ENCODE measurements at places on chromosomes 1 and 21. TPM values are rescaled to one million over a fixed set of nuclear protein-coding genes. Genes with fewer than 3 reads are reported as not detected.

TRABD2B gene
- total RNA-seq, result 3.8 TPM

DNA sequence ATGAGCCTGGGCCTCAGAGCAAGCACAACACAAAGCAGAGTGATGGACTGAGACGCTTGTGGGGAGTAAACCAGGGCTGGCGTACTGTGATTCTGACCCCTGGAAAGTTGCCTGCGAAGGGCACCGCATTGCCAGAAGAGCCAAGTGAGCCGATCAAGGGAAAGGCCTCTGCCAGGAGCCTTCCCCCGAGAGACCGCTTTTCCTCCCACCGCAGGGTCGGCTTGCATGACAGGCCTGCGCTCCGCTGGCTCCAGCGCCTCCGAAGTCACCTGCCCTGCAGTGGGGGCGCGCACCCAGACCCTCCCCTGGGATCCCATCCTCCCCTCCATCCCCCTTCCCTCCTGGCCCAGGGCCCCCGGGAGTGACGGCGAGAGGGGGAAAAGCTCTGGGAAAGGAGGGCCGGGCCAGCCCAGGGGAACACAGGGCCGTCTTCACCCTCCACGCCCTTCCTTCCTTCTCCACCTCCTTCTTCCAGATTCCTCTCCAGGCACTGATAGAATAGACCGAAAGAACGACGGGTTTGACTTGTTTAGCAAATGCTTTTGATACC lies 165.0 kb downstream of the TRIM33 start:
- no peak for DNase-seq

GRCh38 chr1:63063367-63063766 lies 259.0 kb upstream of the FOXD3 start:
- DNase-seq, result no peak

GRCh38 chr1:6109688-6110087 lies 64.0 kb downstream of the KCNAB2 start:
- DNase-seq, result no peak

GRCh38 chr1:206094024-206094423 lies 23.2 kb downstream of the AVPR1B start:
- DNase-seq, result no peak

KRTAP21-2 gene
- not detected for total RNA-seq

GRCh38 chr1:226653311-226653921 lies 85.7 kb downstream of the ITPKB start:
- DNase-seq, result no peak

NUF2 gene
- 1.6 TPM for total RNA-seq

DNA sequence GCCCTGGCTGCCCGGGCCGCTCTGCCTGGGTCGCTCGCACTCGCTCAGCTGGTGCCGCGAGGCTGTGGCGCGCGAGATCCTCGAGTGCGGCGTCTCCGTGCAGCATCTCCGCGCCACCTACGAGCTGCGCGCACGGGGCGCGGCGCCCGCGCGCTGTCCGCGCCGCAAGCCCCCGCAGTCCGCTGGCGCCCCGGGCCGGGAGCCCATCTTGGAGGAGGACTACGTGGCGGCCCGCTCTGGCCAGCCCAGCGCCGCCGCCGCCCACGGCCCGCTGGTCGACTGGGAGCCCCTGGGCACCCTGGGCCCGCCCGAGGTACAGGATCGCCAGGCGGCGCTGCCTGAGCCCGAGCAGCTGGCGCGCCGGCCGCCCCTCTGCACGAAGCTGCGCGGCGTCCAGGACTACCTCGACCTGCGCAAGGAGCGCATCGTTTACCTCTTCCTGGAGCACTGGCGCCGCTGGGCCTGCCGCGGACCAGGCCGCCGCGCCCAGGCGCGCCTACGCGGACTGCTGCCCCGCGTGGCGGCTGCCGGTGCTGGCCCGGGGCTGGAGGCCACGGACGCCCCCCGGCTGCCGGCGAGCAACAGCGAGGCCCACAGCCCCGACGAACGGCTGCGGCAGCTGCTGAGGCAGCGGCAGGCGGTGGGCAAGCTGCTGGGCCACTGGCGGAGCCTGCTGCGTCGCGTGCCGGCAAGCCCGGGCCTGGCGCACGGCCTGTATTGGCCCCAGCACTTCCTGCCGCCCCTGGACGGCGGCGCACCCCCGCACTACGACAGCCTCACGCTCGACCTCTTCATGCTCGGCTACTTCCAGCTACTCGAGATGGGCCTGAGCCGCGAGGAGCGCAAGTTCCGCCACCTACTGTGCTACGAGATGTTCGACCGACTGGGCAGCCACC lies 10.9 kb downstream of the TNFRSF25 start:
- DNase-seq, result no peak

- DNase-seq, result no peak
Observed at GRCh38 chr1:216617081-216617875, 106.0 kb downstream of the ESRRG start.

TMEM200B gene
- total RNA-seq, result 20.8 TPM

PODN gene
- 119 TPM for total RNA-seq

HES4 gene
- total RNA-seq, result 50.1 TPM

TNFRSF18 gene
- 1.3 TPM for total RNA-seq

FCRLB gene
- not detected for total RNA-seq
